CD4-positive, alpha-beta T cell treated with Interleukin-4 for 1 hour (primary cell): ENCODE measurements at places on chromosomes 4 and X.

- DNase-seq, result no peak
These were observed 409 bp upstream of the MPP1 start for GRCh38 chrX:154805696-154806091.

DNA sequence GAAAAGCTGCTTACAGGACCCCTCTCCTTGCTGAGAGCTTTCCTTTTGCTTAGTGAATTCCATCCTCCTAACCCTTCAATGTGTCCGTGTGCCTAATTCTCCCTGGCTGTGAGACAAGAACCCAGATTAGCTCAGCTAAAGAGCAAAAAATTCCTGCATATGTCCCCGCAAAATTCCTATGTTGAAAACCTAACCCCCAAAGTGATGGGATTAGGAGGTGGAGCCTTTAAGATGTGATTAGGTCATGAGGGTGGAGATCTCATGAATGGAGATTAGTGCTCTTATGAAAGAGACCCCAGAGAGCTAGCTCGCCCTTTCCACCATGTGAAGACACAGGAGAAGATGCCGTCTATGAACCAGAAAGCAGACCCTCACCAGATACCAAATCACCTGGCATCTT is 503.0 kb upstream of the DIAPH2 start:
- no peak for DNase-seq

- DNase-seq, result peak; percentile 19
These were observed 519 bp downstream of the SLC25A4 start for GRCh38 chr4:185143601-185143969.

DNA sequence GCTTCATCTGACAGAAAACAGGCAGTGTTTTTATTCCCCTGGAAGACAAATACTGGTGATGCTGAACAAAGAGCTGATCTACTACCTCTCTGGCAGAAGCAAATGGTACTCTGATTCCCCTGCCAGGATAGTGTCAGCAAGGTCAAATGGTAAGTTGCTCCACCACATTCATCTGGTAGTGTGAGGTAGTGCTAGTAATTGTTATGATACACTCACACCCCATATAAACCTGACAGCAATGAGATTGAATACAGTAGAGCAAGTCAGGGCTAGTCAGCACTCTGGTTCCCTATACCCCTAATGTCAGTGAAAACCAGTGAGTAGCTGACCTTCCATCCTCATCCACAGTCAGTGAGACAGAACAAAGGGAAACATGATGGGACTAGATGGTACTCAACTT is 3.4 kb upstream of the SPIN4 start:
- no peak for DNase-seq

GRCh38 chr4:145703850-145704497 is 24.0 kb downstream of the C4orf51 start:
- no peak for DNase-seq

DNA sequence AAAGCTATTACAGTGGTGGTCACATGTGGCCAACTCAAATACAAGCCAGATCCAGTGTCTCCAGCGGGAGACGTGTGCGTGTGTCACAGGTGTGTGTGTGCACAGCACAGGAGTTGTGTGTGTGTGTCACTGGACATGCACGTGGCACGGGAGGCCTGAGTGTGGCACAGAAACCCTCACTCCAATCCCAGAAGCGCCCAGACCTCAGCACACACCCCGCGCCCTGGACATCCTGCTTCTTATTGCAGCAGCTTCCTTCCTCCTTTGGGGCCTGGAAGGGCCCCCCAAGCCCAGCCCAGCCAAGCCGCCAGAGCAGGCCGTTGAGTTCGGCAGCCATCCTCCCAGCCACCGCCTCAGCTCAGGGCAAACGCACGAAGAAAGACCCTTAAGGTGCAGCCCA is 37.9 kb downstream of the ACOX3 start:
- no peak for DNase-seq

GRCh38 chr4:143411527-143412419 is 75.1 kb downstream of the GAB1 start:
- DNase-seq, result no peak

DNA sequence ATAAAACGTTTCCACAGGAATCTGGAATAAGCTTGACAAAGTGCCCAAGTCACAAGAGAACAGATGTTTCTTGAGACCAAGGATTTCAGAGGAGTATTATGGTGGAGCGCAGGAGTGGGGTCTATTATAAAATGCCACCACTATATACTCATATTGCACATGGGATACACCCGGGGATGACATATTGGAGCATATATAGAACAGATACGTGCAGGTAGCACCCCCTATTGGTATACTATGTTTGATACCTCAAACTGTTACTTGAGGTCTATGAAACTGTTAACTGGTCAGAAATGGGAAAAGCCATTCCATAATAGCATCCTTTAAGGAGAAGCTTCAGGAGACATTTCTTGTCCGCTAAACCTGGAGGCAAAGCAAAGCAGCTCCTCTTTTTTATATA is 86.0 kb downstream of the PCYT1B start:
- DNase-seq, result no peak

GRCh38 chr4:75908555-75908954 is 6.3 kb upstream of the PPEF2 start:
- no peak for DNase-seq

DNA sequence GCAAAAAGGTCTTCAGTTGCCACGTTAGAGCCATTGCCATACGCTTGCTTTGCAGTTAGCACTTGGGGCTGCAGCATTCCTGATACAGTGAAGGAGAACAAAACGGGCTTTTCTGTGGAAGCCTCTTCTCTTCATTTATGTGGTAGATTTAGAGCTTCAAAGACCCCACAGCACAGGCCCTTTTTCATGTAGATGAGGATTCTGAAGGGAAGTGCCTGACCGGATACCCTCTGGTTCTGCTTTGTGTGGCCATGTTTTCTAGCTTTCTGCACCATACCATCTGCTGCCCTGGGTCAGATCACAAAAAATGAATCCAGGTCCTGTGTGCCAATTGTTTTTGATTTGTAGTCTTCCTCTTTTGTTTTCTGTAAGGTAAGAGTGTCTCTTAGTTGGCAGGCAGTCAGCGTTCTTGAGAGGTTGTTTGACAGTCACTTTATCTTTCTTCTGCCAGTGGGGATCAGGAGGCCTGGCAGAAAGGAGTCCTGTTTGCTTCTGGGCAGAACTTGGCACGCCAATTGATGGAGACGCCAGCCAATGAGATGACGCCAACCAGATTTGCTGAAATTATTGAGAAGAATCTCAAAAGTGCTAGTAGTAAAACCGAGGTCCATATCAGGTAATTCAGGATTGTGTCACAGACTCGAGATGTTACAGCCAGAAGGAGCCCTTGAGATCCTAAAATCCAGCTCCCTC is 7.7 kb downstream of the LAP3 start:
- no peak for DNase-seq

DNA sequence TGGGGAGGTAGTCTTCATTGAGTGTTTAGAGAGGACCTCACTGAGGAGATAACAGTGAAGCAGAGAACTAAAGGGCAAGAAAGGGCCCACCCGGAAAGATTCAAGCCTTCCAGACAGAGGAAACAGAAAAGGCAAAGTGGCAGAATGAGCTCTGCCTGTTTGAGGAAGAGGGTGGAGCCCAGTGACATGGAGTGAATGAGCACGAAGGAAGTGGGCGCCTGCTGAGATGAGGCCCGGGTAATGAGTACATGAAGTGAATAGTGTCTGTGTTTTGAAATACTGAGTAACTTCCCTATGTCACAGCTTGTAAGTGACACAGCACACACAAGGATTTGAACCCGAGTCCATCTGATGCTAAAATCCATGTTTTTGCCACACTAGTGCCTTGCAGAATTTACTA is 32.5 kb upstream of the TLR2 start:
- DNase-seq, result peak; percentile 81

DNA sequence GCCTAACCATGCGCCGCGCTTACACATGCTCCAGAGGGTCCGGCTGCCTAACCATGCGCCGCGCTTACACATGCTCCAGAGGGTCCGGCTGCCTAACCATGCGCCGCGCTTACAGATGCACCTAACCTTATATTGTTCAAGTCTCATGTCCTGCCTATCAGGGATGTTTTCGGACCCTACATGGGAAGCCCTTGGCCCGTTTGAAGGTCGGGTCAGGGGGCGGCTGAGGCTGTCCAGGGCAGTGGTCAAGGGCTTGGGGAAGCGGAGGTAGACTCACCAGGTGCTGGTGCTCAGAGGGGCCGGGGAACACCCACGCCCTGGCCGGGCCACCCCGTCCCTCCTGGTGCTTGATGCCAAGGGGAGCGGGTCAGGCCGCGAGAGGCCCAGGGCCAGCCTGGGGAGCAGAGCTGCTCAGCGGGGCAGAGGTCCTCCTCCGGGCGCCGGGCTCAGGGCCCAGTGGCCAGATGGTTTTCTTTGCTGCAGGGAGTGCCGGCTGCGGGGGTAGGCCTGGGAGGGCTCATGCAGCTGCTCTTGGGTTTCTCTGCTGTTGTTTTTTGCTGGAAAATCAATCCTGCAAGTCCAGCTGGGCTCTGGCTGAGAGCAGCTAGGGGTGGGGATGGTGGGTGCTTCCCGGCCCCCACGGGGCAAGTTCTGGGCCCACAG is 35.4 kb upstream of the SPON2 start:
- DNase-seq, result no peak

DNA sequence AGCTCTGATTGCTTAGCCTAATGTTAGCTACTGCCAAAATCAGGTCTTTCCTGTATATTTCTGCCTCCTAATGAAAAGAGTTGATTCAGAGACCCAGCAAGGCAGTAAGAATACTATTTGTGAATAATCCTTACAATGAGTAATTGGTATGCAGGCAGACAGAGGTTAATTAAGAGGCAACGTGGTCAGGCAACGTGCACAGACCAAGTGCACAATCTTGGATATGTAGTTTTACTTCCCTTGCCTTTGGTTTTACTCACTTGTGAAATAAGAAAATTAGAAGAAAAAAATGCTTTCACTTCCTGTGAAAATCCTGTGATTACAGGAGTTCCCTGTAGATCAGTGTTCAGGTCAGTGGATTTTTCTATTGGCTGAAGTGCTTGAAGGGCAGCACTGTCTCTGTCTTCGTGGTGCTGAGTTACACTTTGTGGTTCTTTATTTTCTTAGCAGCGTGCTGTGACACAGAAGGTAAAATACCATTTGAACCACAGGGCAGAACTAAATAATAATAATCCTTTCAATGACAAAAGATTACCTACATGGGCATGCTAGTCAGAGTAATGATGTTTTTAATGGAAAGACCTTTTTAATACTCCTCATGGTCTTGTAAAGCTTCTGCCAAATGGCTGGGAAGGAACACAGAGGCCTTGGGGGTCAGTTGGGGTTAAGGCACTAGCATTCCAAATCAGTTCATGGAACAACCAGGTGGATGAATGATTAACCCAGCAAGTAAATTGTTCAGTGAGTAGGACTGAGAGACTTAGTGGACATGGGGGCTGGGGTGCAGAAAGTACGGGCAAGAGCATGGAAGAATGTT is 430.9 kb downstream of the MAPK10 start:
- DNase-seq, result no peak

DNA sequence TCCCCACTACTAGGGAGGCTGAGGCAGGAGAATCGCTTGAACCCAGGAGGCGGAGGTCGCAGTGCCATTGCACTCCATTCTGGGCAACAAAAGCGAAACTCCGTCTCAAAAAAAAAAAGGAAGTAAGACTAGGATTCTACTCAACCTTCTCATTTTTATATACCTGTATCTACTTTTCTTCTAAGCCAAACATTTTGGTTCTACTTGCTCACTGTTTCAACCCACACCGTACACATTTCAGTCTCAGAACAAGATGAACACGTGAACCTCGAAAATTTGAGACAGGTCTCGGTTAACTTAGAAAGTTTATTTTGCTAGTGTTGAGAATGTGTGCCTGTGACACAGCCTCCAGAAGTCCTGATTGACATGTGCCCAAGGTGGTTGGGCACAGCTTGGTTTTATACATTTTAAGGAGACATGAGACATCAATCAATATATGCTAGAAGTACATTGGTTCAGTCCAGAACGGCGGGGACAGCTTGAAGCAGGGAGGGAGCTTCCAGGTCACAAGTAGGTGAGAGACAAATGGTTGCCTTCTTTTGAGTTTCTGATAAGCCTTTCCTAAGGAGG is 3.7 kb downstream of the ADD1 start:
- no peak for DNase-seq

- DNase-seq, result no peak
These were observed 73.6 kb upstream of the DHX15 start for GRCh38 chr4:24657768-24658617.

DNA sequence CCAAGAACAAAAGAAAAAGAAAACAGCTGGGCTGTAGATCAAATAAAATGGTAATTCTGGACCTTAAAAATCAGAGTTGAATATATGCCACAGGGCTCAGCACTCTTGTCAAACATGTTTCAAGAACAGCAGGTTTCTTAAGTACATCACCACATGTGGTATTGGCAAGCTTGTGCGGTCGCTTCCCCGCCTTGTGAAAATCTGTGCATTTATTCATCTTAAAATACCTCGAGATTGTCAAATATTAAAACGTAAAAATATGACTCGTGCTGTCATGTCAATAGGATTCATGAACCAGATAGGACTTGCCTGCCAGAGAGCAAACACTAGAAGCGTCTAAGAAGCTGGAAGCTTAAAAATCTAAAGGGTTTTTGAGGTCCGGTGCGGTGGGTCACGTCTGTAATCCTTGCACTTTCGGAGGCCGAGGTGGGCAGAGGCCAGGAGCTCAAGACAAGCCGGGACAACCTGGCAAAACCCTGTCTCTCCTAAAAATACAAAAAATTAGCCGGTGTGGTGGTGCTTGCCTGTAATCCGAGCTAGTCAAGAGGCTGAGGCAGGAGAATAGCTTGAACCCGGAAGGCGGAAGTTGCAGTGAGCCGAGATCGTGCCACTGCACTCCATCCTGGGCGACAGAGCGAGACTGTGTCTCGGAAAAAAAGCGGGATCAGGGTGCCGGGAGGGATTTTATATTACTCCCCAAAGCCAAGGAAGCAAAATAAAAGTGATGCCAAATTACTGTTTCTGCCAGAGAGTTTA is 40.2 kb upstream of the TMEM154 start:
- no peak for DNase-seq

- DNase-seq, result no peak
These were observed 963.1 kb downstream of the RPA4 start for GRCh38 chrX:97846718-97847237.

- DNase-seq, result no peak
These were observed 384.4 kb upstream of the PABPC4L start for GRCh38 chr4:134585972-134586371.

DNA sequence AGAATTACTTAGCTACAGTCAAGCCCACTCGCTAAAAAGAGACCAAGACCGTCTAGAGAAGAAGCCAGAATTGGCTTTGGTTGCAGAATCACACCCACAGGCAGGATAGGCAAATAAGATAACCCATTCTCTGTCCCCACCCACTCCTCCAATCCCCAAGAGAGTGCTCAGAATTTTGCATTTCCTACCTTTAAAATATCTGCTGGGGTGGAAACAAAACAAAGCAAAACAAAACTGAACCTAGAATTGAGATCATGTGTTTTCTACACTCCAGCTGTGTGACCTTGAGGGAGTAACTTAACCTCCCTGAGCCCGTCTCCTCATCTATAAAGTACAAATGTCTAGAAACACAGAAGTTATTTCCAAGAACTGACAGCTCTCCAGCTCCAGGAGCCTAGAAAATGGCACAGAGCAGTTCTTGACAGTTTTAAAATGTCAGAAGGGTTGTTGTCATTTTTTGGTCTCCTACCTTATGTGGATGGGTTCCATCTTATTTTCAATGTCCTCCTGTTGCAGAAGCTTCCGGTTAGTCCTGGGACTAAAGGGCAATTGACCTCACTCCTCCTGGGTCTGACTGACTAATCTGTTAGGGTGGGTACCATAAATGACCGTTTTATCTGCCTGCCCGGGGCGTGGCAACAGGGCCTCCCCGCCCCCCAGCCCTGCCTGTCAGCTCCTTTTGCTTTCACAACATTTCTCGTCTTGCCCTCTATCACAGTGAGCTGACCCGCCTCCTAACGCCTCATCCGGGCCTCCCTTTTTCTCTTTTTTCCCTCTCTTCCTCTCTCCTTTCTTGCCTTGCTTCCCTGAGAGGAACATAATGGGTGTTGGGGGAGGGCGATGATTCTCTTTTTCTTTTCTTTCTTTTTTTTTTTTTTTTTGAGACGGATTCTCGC is 114.0 kb downstream of the RBM47 start:
- no peak for DNase-seq
